Astrocyte (in vitro differentiated cells and primary cell): ENCODE measurements at places on chromosomes 7 and 10. TPM values are rescaled to one million over a fixed set of nuclear protein-coding genes. Genes with fewer than 3 reads are reported as not detected.

The CLCN1 gene
- not detected in 2 replicates for total RNA-seq

The OR2A7 gene
- total RNA-seq = 0.62 and 0.64 TPM in 2 replicates

DNA sequence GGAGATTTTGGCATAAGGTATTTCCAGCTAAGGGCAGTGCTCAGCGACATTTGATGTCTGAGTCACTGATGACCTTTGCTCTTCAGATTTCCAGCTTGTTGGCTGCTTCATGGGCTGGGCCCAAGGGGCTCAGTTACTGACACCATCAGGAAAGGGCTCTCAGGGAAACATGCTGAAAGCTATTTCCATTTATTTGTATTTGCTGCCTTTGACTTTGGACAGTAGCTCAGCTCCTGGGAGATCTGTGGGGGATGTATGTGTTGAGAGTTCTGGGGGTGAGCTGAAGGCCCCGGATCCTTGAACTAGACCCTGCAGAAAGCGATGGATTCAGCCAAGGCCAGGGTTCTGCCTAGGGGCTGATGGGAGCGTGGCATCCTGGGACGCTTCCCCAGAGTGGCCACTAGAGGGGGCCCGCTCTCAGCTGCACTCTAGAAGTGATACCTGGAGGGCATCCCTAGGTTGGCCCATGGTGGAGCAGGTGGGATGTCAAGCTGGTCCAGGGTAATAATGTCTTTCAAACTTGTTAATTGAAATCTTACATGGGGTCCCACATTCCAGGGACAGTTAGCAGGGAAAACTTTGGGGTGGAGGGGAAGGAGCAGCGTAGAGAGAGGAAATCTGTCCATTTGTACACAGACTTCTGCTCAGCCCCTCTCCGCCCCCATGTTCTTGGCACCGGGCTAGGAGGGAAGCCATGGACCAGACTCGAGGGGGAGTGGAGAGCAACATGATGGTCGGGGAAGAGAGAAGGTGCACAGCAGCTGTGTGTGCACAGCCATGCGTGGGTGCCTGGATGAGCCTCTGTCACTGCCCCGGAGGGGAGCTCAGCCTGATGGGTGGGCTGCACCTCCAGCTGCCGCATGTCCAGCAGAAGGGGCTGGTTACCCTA lies 3.0 kb upstream of the BTBD16 start:
- no peak for DNase-seq

GRCh38 chr10:30979956-30980355 lies 51.7 kb downstream of the ZNF438 start:
- DNase-seq = no peak

DNA sequence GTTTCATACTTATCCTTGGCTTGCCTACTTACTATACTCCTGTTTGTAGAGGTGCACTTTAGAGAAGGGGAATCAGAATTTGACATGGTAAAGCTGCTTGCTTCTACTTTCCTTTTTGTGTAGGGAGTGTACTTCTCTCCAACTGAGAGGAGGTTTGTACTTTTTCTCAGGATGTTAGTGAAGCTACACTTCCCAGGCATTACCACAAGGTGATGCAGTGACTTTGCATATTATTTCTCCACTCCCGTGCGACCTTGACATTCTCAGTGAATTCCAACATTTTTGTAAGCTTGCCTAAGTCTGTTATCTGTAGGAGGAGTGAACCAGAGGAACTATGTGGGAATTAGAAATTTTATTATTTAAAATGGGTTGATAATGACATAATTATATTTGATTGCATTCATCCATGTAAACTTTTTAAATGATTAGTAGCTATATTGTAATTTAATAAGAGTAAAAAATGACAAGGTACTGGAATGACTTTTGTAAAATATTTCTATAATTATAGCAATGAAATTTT lies 5.2 kb downstream of the TAX1BP1 start:
- peak; percentile 81 for DNase-seq

GRCh38 chr10:95133997-95134396 lies 60.0 kb upstream of the ACSM6 start:
- no peak for DNase-seq
